BJ (cell line): ENCODE measurements at places on chromosomes 1 and 21.

DNA sequence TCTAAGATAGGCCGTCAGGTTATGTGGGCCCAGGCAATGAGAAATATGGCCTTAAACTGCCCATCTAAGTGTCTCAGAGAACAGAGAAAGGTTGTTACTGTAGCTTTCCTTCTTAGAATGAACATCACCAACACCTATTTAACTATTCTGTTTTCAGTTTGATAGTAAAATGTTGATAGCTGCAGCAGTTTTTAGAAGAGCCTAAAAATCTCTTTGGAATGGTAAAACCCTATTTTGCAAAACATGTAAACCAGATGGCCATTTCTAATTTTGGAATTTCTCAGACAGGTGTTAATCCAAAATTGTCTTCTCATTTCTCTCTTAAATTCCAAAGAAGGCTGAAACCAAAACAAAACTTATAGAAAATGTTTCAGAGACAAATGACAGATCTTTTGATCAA lies 57.5 kb downstream of the DIPK1A start:
- DNase-seq, result no peak

GRCh38 chr1:64065571-64065970 lies 137.9 kb upstream of the UBE2U start:
- DNase-seq, result no peak

- DNase-seq, result no peak
Observed at GRCh38 chr1:57586842-57587241, 163.0 kb upstream of the DAB1 start.

DNA sequence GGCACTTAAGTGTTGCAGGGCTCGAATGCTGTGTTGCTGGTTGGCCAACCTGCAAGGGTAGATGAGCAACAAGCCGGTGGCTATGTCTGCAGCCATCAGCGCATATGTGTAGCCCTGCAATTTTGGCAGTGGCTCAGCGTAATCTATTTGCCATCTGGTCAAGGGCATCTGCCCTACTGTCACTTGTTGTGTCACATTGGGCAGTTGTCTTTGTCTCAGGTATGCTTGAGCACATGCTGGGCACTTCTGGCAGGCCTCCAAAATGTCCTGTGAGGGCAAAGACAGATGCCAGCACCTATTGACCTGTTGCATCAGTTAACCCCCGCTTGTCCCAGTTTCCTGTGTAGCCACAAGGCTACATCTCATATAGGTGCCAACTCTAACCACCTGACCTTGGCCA lies 111.8 kb downstream of the GDAP2 start:
- no peak for DNase-seq

DNA sequence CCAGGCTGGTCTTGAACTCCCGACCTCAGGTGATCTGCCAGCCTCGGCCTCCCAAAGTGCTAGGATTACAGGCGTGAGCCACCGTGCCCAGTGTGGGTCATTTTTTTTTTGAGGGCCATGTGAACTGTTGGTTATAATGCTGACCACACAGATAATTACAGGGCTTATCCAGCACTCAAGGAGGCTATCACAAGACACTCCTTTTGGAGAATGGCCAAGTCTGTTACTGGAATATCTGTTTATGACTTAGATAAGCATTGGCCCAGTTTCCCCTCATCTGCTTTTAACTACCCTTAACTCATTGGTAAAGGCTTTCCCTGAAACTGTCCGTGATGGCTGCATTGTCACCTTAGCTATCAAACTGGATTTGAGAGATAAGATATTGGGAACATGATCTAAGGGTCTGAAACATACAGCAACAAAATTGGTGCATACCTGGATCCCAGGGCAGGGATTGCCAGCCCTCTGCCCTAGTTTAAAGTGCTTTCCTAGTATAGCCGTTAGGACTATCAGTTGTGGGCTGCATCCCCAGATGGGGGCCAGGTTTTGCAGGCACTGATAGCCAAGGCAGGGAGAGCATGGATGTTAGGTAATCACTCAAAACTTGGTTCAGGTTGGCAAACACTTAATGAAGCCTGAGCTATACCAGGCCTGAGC lies 15.6 kb downstream of the SZT2 start:
- DNase-seq, result no peak

DNA sequence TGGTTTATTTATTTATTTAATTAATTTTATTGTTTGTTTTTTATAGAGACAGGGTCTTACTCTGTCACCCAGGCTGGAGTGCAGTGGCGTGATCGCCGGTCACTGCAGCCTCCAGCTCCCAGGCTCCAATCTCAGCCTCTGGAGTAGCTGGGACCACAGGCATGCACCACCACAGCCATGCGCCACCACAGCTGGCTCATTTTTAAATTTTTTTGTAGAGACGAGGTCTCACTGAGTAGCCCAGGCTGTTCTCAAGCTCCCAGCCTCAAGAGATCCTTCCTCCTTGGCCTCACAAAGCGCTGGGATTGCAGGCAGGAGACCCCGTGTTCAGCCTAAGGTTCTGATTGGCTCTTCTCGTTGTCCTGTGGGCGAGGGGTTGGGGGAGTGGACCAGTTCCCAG lies 22.1 kb downstream of the UMODL1 start:
- no peak for DNase-seq

DNA sequence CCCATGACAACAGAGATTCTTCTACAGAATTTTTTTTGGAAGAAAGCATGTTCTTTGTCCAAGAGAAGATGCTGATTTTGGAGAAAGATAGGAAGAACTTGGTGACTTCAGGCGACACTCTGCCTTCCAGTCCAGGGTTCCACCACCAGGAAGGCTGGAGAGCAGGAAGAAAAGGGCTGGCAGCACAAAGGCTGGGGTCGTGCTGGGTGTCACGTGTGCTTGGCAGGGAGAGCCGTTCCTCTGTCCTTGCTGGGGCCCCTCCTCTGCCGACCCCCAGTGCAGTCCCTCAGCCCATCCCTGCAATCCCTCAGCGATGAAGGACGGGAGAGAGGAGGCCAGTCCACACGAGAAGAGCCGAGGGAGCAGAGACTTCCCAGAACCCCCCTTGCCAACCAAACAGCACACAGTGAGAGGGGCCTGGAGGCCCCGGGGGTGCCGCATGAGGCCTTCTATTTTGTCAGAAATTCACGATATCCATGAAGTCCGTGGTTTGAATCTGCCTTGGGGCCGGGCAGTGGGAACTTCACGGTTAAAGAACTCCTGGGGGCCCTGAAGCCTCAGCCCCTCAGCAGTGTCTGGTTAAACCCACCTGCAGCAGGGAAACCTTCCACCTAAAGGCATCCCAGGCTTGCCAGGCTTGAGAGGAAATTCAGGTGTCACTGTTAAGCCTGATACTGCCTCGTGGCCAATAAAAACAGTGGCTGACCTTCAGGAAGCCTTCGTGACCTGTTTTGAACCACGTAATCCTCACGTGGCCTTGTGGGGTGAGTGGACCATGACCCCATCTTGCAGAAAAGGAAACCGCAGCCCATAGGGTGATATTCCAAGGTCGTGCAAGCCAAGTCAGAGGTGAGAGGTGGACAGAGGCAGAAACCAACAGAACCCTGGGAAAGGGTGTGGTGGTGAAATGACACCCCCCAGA lies 3.4 kb downstream of the KRTAP10-12 start:
- DNase-seq, result no peak

- DNase-seq, result no peak
Observed at GRCh38 chr1:91608876-91609275, 108.2 kb downstream of the CDC7 start.

DNA sequence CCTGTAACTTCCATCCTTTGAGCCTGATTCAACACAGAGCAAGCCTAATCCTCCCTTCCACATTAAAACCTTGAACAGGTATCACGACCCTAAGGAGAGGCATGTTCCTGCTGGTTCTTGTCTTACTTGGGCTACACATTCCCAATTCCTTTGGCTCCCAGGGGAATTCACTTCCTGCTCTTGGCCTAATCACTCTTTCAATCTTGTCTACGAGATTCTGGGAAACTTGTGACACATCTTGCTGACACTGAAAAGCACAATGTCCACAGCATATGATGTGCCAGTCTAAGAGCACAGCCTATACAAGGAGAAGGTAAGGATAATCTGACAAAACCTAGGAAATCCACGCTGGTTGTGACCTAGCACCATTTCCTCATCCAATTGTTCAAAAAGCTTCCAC lies 163.9 kb downstream of the GABPA start:
- DNase-seq, result no peak

- no peak for DNase-seq
Observed at GRCh38 chr1:92583821-92584760, 97.4 kb upstream of the GFI1 start.

- no peak for DNase-seq
Observed at GRCh38 chr21:45510466-45510955, 31.7 kb downstream of the SLC19A1 start.

- no peak for DNase-seq
Observed at GRCh38 chr1:218459450-218459849, 114.3 kb downstream of the TGFB2 start.

GRCh38 chr21:30305136-30305535 lies 15.0 kb downstream of the KRTAP26-1 start:
- no peak for DNase-seq

DNA sequence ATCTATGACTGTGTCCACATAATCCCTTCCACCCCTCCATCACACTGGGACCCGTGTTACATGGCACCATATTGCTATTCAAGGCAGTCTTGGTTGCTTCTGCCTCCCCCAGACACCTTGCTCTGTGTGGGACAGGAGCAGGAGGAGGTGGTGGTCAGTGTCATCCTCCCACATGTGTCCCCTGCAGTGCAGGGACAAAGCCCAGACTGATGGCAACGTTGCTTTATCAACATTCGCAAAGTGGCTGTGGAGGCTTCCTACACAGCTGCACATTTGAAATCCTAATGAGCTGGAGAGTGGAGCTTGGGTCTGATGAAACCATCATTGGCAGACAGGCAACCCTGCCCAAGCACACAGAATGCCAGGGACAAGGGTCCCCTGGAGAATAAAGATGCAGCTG lies 26.2 kb downstream of the TRIM67 start:
- DNase-seq, result no peak

DNA sequence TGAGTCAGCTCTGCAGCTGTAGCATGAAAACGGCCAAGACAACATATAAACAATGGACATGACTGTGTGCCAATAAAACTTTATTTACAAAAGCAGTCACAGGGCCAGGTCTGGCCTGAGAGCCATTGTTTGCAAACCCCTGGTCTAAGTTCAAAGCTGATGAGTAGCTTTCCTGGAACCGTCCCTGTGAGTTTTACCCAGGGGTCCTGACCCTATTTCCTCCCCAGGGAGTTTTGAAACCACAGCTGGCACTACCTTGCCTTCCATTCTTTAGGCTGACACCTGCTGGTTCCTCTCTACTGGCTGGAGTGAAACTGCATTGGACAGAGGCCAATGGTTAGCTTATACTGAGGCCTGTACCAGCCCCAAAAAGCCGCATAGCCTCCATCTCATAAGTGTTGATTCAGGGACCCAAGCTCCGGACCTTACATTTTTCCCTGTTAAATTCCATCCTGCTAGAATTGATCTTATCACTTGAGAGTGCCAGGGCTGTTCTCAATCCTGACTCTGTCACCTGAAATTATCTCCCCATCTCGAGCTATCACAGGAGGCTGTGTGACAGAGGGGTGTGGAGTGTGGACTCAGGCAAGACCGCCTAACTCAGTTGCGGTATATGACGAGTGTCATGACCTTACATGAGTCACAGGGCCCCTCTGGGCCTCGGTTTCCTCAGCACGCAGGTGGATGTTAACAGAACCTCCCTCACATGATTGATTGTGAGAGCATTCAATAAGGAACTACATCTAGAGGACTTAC lies 343.6 kb downstream of the NPHP4 start:
- no peak for DNase-seq

DNA sequence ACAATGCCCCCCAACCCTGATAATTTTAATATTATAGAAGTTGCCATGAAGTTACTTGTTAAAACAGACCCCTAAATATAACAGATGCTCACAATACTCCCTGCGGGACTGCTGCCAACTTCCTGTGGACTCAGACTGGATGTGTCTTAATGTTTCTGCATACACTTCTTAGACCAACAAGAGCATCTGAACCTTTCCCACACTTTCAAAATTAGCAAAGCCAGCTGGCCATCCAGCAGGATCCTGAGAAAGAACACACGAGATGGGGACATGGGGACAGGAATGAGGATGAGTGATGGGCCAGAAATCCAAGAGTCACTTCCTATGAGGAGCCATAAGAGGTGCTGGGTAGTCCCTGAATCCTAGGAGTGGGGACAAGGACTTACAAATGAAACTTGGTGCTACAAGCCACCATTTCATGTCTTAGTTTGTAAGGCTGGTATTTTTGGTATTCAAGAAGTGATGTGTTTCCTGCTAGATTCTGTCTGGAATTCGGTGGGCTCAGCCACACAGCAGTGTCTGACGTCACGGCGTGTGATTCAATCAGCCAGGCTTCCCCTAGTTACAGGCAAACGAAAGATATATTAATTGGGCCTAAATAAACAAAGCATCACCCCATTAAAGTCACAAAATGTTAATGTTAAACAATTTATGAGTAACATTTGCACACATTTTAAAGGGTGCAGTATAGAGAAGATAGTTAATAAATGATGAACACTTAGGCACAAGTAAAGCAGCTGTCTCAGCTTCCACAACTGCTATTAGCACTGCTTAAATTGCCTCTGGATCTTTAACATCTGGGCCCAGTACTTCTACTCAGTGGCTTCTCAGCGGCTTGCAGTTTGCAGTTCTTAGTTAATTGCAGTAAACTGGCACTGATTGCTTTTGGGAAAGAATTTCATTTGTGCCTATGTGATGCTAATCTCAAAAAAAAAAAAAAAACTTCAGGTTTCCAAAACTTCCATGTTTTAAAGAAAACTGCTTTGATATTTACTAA lies 41.2 kb upstream of the RGS8 start:
- peak; percentile 4 for DNase-seq

DNA sequence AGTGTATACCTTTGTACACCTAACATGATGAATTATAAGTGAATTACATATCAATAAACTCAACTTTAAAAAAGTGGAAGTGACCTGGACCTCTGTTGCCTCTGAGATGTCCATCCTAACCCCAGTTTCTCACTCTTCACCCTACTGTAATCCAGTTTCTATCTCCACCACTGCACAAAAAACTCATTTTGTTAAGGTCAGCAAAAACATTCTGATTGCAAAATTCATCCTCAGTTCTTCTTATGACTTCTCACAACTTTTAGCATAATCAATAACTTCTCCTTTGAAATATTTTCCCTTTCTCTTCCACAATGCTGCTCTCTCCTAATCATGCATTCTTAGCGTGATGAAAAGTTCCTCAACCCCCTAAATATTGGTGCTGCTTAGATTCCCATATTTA lies 129.8 kb downstream of the CRB1 start:
- DNase-seq, result no peak

- no peak for DNase-seq
Observed at GRCh38 chr1:31831397-31832378, 15.9 kb upstream of the SPOCD1 start.

GRCh38 chr1:231130544-231130943 lies 31.3 kb upstream of the TRIM67 start:
- DNase-seq, result no peak

DNA sequence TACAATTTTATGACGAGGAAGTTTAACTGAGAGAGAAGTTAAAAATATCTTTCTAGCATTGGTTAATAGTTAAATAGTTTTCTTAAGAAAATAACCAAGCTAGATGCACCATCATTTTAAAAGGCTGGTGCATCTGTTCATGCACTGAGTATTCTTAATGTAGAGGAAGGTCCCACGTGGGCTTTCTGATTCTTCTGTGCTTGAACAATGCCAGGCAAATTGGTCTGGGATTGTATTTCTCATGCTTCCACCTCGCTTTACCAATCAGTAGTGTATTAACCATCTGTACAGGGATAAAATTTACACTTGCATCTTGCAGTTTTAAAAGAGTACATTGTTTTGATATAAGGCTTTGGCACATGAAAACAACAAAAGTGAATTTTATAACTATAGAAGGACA lies 47.4 kb upstream of the MTF2 start:
- no peak for DNase-seq
